Smooth muscle cell of the coronary artery (primary cell): ENCODE measurements at places on chromosomes 3 and 15. TPM values are rescaled to one million over a fixed set of nuclear protein-coding genes. Genes with fewer than 3 reads are reported as not detected.

The CFAP161 gene
- 0.15 TPM in 1 of 2 replicates, not detected in the other for total RNA-seq

The NR2E3 gene
- total RNA-seq, result 0.08 TPM in 1 of 2 replicates, not detected in the other

The STAC gene
- 13.0 and 17.5 TPM in 2 replicates for total RNA-seq

The ATG3 gene
- total RNA-seq, result 66.9 and 80.4 TPM in 2 replicates

The RAB43 gene
- total RNA-seq, result 8.3 and 15.2 TPM in 2 replicates

The CCK gene
- 0.30 and 1.1 TPM in 2 replicates for total RNA-seq

The TTC21A gene
- total RNA-seq, result 2.0 and 2.7 TPM in 2 replicates

The FOXB1 gene
- total RNA-seq, result not detected in 2 replicates

The NAA50 gene
- 120 and 133 TPM in 2 replicates for total RNA-seq

The RTP4 gene
- total RNA-seq, result 0.60 and 1.6 TPM in 2 replicates

The C3orf20 gene
- under 0.01 TPM in 1 of 2 replicates, not detected in the other for total RNA-seq

The LRRIQ4 gene
- not detected in 2 replicates for total RNA-seq

The TRH gene
- not detected in 2 replicates for total RNA-seq

The TBL1XR1 gene
- total RNA-seq, result 223 and 345 TPM in 2 replicates

The POC1A gene
- 2.3 and 6.0 TPM in 2 replicates for total RNA-seq

The ISG20 gene
- 2.3 and 3.2 TPM in 2 replicates for total RNA-seq

The LTK gene
- total RNA-seq, result 0.30 TPM in 1 of 2 replicates, not detected in the other

The TSPAN3 gene
- 166 and 289 TPM in 2 replicates for total RNA-seq

The IMPG2 gene
- 0.23 and 0.35 TPM in 2 replicates for total RNA-seq

The RPP25 gene
- total RNA-seq, result 1.8 and 4.4 TPM in 2 replicates

The ZSCAN29 gene
- total RNA-seq, result 10.9 and 16.6 TPM in 2 replicates

The CCDC54 gene
- total RNA-seq, result not detected in 2 replicates

The FSIP1 gene
- 0.98 and 1.2 TPM in 2 replicates for total RNA-seq

The CD276 gene
- 85.0 and 183 TPM in 2 replicates for total RNA-seq

The PLA2G4D gene
- total RNA-seq, result not detected in 2 replicates

The EPHA3 gene
- under 0.01 and 2.2 TPM in 2 replicates for total RNA-seq

The STRIT1 gene
- total RNA-seq, result not detected in 2 replicates

The PEAK1 gene
- 48.3 and 74.3 TPM in 2 replicates for total RNA-seq

The ADAMTS17 gene
- total RNA-seq, result 4.9 TPM in 1 of 2 replicates, not detected in the other

The ZNF620 gene
- total RNA-seq, result 0.83 and 1.3 TPM in 2 replicates

The FES gene
- total RNA-seq, result 26.2 and 43.3 TPM in 2 replicates

The CYP1A2 gene
- not detected in 2 replicates for total RNA-seq

The DLEC1 gene
- total RNA-seq, result under 0.01 TPM in 2 replicates

The ECE2 gene
- not detected in 2 replicates for total RNA-seq

The IQCF5 gene
- not detected in 2 replicates for total RNA-seq

The SAMMSON gene
- total RNA-seq, result not detected in 2 replicates

The SYNPR gene
- total RNA-seq, result not detected in 2 replicates

The DAZL gene
- total RNA-seq, result not detected in 2 replicates
